GM03348 (cell line): ENCODE measurements at places on chromosomes 1 and 21.

- DNase-seq: no peak
Observed at GRCh38 chr1:215476541-215476940, 90.6 kb upstream of the KCTD3 start.

DNA sequence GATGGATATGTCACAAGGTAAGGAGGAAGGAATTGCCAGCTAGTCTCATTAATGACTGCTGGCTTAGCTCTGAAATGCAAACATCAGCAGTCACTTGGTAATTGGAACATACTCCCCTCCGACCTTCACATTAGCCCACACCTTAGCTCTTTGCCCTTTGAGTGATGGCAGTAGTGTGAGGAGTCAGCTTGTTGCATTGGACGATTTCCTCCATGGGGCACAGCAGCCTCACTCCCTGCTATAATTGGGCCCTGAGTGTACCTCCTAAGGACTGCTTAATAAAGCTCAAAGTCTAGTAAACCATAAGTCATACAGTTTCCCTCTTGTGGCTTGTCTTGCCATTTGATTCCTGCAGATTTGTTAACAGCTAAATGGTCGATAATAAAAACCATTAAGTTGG, 19.4 kb downstream of the METTL13 start:
- no peak for DNase-seq

DNA sequence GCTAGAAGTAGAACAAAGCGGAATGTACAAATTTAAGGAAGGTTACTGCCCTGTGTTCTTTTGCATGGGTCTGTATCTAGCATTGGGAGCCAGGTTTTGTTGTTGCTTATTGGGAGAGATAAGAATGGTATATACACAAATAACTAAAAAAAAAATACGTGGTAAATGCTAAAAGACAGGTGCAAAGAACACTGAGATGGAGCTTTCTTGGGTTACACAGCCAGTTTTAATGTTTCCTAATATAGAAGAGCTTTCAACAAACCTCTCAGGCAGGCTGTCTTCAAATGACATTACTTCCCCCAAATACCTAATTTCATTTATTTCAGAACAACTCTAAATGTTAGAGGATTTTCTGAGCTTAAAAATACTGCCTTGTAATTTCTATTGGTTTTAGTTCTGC, 1.4 kb upstream of the MDM4 start:
- DNase-seq: no peak

DNA sequence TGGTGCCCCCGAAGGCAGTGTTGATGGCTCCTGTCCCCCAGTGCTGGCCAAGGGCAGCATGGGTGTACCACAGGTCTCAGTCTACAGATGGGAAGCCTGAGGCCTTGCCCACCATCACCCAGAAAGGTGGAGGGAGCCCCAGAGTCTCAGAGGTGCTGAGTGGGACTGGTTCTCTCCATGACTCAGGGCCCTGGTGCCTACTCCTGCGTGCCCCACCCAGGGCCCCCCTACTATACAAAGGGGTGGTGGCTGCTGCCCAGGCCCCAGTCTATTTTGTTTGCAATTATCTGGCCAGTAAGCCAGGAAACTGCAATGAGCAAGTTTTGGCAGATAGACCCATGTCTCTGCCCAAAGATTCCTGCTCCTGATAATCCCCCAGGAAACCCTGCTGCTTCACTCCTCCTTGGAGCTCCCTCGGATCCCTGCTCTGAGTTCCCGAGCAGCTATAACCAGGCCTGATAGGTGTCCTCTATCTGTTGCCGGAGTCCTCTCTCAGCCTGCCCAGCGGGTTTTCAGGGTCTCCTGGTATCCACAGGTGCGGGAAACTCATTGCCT, 41.7 kb downstream of the EDN2 start:
- peak; percentile 62 for DNase-seq

DNA sequence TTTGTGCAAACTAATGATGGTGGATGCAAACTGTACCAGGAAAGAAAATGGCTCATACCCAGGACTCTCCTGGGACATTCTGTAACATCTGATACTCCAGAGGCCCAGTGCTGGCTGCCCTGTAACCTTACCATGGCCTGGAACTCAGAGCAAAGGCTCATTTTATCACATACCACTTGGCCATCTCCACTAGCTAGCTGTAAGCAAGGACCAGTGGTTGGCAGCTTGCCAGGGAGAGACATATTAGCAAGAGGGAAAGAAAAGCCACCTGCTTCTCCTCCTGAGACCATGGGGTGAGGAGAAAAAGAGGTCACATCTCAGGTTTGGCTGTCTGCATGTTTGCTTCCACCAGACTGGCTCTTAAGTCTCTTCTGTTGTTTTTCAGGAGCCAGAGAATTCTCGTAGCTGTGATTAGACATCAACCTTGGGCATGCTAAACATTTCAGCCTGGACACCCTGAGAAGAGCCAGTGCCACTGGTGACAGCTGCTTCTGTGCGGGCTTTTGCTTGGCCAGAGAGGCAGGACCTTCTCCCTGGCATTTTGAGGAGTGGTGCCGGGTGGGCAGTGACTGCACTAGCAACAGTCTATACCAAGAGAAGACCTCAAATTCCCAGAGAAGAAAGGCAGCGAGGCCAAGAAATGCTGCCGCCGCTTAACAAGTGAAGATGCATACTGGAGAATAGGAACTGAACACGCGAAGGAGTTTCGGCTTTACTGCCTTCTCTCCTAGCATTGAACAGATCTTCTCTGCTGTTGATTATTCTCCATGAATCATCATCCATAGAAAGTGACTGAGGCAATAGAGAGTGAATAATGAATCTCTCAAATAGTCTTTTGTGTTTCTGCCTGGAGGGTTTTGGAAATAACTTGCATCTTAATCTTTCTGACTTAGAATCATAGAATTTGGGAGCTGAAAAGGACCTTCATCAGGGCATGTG, 6.7 kb upstream of the INKA2 start:
- DNase-seq: no peak

- DNase-seq: no peak
Observed at GRCh38 chr1:218527737-218528136, 182.6 kb downstream of the TGFB2 start.
